ENCODE measurements at places on chromosomes 12 and 14. TPM values are rescaled to one million over a fixed set of nuclear protein-coding genes. Genes with fewer than 3 reads are reported as not detected.

DNA sequence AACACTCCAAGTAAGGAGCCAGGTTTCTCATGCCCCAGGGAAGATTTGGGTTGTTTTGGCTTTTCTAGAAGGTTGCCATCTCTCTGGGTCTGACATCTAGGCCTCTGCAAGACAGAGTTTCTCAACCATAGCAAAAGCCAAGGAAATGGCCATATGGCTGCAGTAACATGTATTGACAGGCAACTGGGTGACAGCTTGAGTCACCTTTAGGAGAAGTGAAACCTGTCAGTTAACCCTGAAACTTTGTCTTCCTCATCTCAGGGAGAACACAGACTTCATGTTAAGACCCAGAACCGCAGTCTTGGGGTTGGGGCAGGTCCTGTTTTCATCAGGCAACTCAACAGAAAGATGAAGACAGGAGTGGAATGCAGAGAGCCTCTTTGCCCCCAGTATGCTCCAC, 46.0 kb upstream of the PLBD1 start:
- no peak for DNase-seq

GRCh38 chr12:12628013-12628412, 16.3 kb downstream of the CREBL2 start:
- peak; percentile 48 for DNase-seq

SYNDIG1L gene
- total RNA-seq, result not detected

DNA sequence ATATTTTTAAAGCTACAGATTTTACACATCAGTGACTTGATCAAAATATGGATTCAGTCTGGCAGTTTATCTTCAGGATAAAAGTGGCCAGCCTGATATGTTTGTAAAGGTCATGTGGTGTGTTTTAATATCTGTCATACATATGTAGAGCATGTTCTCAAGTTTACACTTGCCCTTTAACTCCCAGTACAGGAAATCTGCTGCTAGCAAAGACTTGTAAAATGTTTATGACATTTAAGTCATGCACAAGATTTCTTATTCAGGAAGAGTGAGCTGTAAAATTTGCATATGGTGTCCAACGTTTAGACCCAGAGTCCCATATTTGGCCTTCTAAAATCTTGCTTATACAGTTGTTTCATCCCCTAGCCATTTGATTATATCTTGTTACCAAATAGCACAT, 197.5 kb upstream of the FLRT2 start:
- peak; percentile 45 for DNase-seq

KRT78 gene
- total RNA-seq, result not detected

HOTAIR gene
- total RNA-seq, result 3.2 TPM

GRCh38 chr12:43210485-43211192, 341.4 kb downstream of the ADAMTS20 start:
- peak; percentile 60 for DNase-seq

- peak; percentile 31 for DNase-seq
Measured at GRCh38 chr12:101018540-101018939, 191.5 kb downstream of the SLC5A8 start.

- DNase-seq, result no peak
Measured at GRCh38 chr12:43676183-43676813, 82.3 kb downstream of the PUS7L start.

GRCh38 chr14:65344011-65344410, 68.5 kb upstream of the FUT8 start:
- DNase-seq, result no peak

GRCh38 chr14:105220699-105221597, 27.4 kb upstream of the BTBD6 start:
- DNase-seq, result no peak

C12orf60 gene
- 0.32 TPM for total RNA-seq

DNA sequence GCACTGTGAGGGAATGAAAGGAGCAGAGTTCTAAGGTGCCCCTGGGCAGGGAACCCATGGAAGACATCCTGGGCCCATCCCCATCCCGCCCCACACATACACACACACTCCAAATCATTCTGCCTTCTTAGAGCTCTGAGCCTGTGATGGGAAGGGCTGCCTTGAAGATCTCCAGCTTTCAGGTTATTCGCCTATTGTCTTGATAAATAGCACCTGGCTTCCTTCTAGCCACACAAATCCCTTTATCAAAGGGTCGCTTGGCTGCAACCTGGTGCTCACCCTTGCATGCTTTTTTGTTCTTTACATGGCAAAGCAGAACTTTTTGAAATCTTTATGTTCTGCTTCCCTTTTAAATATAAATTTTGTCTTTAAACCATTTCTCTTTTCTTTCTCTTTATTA, 112.2 kb upstream of the TMTC1 start:
- no peak for DNase-seq

- DNase-seq, result no peak
Measured at GRCh38 chr12:131589221-131589897, 121.5 kb upstream of the SFSWAP start.

DNA sequence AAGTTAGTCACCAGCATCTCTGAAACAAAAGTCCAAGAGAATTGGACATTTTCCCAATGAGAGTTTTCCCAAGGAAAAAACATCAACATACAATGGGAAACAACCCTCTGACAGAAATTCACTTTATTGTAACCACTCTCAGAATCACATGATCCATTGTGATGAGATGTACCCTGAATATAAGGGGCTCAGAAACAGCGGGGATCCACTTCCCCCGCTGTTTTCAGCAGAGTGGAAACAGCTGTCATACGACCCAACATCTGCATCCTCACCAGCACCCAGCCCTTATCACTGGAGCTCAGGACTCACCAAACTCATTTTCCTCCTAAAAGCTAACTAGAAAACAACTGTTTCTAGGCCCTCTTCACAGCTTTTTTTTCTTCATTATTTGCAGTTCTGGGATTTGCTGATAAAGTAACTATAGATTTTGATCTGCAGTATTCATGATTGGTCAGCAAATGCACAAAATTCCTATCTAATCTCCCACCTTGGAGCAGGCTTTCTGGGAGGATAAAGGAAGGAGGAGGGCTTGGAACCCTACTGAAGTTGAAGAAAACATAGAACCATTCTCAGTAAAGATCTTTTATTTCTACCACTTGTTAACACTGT, 31.3 kb downstream of the CORO1C start:
- peak; percentile 61 for DNase-seq

GPR68 gene
- 0.86 TPM for total RNA-seq

- no peak for DNase-seq
Measured at GRCh38 chr12:89288959-89289358, 63.3 kb downstream of the DUSP6 start.

DNA sequence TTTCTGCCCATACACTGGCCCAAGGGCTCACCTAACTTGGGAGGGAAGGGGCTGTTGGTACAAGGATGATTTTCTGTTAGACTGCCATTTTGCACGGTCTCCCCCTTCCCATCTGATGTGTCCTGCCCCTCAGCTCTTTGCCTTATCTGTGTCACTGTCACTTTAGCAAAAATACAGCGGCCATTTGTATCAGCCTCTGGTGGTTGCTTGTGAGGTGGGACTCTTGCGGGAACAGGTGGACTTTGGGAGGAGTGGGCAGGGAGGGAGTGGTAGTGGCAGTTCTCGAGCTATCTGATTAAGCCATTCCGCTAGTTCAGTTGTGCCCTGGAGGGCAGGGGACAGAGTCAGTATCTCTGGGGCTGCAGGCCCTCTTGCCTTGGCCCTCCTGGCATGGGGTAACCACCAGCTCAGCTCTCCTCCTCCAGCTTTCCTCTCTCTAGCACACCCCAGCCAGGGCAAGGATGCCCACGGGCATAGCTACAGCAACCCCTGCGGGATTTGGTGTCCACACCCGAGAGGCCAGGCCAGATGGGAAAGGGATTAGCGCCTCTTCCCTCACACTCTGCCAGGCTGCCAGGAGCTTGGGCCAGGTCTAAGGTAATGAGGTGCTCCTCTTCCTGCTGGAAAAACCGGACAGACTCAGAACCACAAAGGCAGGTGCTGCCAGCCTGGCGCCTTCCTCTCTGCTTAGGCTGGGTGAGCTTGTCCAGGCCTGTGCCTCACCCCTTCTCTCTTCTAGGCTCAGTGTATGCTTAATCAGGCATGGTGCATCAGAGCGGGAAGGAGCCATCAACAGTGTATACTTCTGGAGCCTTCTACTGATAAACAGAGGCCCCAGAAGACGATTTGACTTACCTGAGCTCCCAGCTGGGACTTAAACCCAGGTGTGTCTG, 8.7 kb downstream of the SLC48A1 start:
- DNase-seq, result no peak

SLC5A8 gene
- not detected for total RNA-seq

GRCh38 chr12:110039085-110039807, 9.1 kb downstream of the C12orf76 start:
- DNase-seq, result peak; percentile 92

GRCh38 chr14:37429618-37430017, 165.4 kb downstream of the FOXA1 start:
- DNase-seq, result no peak

- no peak for DNase-seq
Measured at GRCh38 chr14:29391801-29392200, 535.8 kb downstream of the PRKD1 start.

All from fibroblast of villous mesenchyme (primary cell).